ENCODE measurements at places on chromosomes 3 and 15. TPM values are rescaled to one million over a fixed set of nuclear protein-coding genes. Genes with fewer than 3 reads are reported as not detected.

Gene MAP3K13
- 34.3 TPM for total RNA-seq

Gene IL17RD
- 0.55 TPM for total RNA-seq

Gene ADGRG7
- total RNA-seq, result not detected

Gene SLC15A2
- 0.02 TPM for total RNA-seq

Gene SGO1
- total RNA-seq, result 12.3 TPM

Gene ADAMTS17
- not detected for total RNA-seq

Gene GNB4
- total RNA-seq, result 31.7 TPM

Gene POLQ
- 5.4 TPM for total RNA-seq

Gene RAD51
- total RNA-seq, result 13.5 TPM

- DNase-seq, result no peak
Observed at GRCh38 chr3:72408983-72409779, 439.1 kb downstream of the SHQ1 start.

DNA sequence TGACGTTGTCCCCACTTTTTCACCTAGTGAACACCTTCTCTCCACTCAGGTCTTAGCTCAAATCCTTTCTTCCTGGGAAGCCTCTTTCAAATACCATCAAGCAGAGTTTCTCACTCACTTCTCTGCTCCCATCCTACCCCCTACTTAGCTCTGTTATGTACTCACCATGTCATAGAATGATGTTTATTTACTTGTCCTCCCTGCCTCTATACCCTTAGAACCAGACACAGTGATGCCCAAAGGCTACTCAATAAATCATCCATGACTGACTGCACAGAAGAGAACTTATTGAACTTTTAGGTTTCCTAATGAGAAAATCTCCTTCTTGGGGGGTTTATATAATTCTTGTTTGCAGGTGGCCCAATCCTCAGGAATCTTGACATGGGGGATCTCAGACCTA is 154.2 kb downstream of the SSR3 start:
- no peak for DNase-seq

GRCh38 chr15:51936105-51936478 is 35.5 kb downstream of the LEO1 start:
- no peak for DNase-seq

GRCh38 chr15:59691194-59691805 is 2.2 kb upstream of the BNIP2 start:
- peak; percentile 20 for DNase-seq

DNA sequence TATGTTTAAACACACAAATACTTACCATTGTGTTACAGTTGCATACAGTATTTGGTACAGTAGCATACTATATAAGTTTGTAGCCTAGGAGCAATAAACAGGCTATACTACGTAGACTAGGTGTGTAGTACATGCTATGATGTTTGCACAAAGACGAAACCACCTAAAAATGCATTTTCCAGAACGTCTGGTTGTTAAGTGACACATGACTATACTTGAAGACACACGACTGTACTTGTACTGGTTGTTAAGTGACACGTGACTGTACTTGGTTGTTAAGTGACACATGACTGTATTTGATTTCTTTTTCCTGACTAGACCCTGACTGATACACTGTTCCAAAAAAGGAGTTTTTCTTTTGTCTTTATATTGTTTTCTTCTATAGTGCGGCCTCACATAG is 34.1 kb downstream of the RAB8B start:
- DNase-seq, result no peak

- DNase-seq, result no peak
Observed at GRCh38 chr3:137866933-137867332, 102.8 kb downstream of the SOX14 start.

DNA sequence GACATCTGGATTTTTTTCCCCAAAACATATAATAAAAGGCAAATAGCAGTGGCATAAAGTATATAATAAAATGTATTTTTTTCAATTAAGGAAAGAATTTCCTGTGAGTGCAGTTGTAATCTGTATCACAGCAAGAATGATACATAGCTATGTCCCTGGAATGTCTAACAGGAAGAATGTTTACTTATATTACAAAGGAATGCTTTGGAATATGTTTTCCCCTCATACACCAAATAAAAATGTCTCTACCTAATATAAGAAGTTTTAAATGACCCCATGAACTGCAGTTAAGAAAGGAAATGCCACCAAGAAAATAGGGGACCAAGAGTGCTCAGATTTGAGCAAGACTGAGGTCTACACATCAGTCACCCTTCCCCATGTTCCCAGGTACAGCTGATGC is 38.0 kb upstream of the ATP11B start:
- no peak for DNase-seq

- no peak for DNase-seq
Observed at GRCh38 chr3:196942915-196943277, 568 bp upstream of the NCBP2 start.

DNA sequence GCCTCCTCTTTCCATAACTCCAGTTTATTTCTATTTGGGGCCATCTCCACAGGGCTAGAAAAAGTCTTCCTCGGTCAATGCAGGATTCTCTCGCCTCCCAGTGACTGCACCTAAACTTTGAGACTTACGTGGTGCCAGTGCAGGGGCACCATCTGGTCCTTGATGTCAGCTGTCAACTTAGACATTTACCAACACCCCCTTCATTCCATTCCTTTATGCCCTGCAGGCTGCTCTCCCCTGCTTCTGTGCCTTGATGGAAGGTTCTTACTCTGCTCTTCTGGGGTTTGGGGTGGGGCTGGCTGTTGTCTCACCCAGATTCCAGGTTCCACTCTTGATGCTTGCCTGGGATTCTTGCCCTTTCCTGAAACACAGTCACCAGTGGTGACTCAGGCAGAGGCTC is 101.8 kb downstream of the ST8SIA2 start:
- no peak for DNase-seq

- DNase-seq, result no peak
Observed at GRCh38 chr15:37394402-37395099, 294.2 kb upstream of the MEIS2 start.

GRCh38 chr15:24146251-24146650 is 459.1 kb upstream of the NDN start:
- DNase-seq, result no peak

GRCh38 chr3:194727435-194728128 is 41.9 kb downstream of the FAM43A start:
- DNase-seq, result peak; percentile 70

DNA sequence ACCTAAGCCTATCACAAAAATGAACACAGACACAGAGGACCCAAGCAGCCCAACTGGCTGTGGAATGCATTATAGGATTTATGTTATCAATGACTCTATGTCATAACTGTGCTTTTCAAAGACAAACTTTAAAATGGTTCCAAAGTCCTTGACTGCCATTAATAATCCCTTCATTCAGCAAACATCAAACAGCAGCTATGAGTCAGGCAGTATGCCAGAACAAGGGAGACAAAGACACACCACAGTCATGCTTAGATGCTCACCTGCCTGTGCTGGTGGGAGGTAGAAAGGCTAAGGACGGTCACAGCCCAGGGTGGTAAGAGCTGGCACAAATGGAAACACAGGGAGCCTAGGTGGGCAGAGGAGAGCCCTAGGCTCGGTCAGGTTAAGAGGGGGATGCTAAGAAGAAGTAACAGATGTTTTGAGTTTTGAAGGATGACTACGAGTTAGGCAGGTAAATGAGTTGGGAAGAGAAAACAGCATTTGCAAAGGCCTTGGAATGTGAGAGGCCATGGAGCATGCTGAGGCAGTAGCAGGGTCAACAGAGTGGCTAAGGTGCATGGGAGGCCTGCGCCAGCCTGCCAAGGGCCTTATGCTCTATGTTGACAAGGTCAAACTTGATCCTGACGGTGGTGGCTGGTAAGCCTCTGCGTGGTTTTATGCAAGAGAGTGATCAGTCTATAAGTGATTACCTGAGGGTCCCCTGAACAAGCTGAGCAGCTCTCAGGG is 23.0 kb downstream of the NMNAT3 start:
- no peak for DNase-seq

- DNase-seq, result no peak
Observed at GRCh38 chr3:27507515-27508266, 23.5 kb upstream of the SLC4A7 start.
